Activated CD8-positive, alpha-beta memory T cell treated with anti-CD3 and anti-CD28 coated beads, Interleukin-2, amount 50 U/mL, for 4 hours (primary cell): ENCODE measurements at places on chromosomes 7 and 10.

DNA sequence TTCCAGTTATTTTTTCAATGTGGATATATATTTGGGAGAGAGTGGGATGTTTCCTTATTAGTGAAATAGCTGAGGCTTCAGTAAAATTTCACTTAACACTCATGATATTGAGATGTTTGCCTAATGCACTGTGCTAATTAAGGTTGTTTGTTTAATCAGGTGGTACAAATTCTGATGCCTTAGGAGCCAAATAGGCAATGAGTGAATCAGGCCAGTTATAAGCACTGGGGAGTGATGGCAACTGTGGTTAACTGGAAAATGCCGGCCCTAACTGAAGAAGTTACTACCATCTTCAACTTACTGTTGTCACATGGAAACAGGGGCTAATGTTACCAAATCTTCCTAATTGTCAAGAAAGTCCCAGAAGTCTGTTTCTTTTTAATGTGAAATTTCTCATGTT is 32.0 kb downstream of the VCL start:
- no peak for DNase-seq

DNA sequence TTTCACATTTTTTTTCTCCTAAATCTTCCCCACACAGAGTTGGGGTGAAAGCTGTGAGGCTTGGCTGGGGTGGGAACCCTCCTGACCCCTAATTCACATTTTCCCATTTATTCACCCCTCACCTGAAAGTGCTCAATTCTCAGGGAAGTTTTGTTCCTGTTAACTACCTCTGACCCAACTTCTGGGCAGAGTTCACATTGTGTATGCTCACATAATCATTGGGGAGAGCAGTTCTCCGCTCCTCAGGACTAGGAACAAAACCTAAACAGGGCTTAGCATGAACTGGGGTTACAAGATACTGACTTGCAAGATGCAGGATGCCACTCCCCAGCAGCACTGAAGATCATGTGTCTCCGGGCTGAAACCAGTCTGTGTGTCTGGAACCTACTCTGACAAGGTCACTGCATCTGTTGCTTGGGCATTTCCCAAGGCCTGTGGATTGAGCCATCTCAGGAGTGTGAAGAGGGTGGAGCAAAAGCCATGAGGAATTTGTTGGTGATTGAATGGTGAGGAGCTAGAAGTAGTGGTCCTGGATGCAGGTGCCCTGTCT is 258.1 kb upstream of the IGFBP3 start:
- DNase-seq: no peak

- no peak for DNase-seq
These were observed 8.2 kb upstream of the MTPAP start for GRCh38 chr10:30357075-30357801.

DNA sequence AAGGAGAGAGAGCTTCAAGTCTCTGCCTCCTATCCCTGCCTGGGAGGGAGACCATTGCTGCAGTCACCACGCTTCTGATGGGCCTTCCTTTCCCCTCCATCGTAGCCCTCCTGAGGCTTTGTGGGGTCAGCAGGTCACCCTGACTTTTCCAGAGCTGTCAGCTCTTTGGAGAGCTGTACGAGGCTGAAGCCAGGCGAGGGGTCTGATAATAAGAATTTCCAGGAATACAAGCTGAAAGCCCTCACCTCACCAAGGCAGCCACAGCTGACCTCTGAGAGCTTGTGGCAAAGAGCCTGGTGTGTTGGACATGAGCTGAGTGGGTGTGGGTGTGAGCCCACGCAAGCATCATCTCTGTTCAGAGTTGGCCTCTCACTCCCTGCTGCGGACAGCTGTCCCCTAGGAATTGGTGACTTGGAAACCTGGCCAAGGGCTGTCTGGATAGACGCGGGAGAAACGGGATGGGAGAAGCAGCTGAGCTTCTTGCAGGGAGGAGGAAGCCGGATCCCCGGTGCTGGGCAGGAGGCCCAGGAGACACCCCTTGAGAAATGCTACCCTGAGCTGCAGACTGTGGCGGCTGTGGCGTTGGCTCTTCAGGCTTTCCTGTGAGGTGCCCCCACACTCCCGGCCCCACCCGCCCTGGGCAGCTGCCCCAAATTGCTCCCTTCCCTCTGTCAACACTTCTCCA is 122.1 kb upstream of the BTBD16 start:
- no peak for DNase-seq

DNA sequence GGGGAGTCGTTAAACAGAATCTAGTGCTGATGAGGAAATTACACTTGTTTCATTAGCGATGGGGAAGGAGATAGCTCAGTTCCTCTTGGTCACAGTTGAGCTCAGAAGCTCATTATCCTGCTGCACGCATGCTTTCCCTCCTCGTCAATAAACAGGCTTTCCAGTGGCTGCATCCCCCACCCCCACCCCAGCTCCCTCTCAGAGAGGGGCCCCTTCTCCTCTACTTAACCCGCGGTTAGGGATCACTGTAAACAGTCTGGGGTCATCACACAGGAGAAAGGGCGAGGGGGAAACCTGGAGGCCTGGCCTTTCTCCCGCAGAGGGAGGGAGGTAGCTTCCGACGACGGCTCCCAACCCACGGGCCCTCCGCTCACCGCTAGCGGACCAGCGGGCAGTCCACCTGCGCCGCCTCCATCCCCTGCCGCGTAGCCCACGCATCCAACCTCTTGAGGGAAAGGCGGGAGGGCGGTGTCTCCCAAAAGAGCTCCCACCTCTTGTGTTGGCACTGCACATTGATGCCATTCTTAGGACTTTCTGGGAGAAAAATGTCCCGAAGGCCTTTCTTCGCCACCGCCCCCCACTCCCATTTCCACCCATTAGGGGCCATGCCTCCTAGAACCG is 80.8 kb downstream of the PAX2 start:
- DNase-seq: no peak

DNA sequence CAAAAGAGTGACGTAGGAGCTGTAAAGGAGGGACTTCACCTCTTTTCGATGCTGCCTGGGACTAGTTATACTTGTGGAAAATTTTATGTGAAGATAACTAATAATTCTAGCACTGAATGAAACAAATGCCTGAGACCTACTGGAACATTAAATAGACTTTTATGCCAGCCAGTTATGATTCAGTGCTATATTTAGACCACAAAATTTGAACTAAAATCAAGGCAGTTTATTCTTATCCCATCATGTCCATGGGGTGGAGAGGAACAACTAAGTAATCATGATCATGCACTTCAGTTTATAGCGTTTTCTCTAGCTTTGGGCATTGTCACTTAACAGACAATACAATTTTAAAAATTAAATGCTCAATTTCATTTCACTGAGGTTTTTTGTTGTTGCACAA is 76.7 kb downstream of the ZEB1 start:
- no peak for DNase-seq

DNA sequence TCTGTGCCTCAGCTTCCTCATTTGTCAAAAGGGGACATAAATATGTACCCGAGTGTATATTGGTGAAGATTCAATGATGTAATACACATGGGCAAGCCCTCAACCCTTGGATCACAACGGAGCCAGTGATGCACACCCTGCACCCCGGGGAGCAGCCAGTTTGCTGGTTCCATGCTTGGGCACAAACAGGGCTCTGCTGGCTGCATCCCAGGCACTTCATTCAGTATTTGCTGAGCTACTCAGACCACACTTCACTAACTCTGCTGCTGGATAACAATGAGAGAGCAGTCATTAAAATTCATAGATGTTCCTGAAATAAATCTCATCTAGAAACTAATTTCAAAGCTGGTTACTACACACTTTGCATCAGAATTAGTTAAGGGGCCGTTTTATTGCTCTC is 72.0 kb downstream of the SCRN1 start:
- DNase-seq: no peak

DNA sequence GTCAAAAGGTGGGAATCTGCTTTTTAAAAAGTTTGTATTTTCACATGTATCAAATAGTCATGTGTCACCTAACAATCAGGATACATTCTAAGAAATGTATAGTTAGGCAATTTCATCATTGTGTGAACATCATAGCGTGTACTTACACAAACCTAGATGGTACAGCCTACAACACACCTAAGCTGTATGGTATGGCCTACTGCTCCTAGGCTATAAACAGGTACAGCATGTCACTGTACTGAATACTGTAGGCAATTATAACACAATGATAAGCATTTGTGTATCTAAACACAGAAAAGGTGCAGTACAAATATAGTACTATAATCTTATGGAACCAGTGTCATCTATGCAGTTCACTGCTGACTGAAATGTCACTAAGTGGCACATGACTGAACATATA is 17.8 kb downstream of the COA1 start:
- no peak for DNase-seq

- no peak for DNase-seq
These were observed 175.2 kb upstream of the TNRC18 start for GRCh38 chr7:5598769-5599371.

GRCh38 chr10:12448729-12449391 is 99.5 kb downstream of the CAMK1D start:
- DNase-seq: peak; percentile 68

GRCh38 chr10:621981-622740 is 67.3 kb downstream of the DIP2C start:
- no peak for DNase-seq
